ENCODE measurements at places on chromosomes 6 and 20.
A peak's percentile ranks its signal among the peaks of the same experiment; 100 is the strongest.

DNA sequence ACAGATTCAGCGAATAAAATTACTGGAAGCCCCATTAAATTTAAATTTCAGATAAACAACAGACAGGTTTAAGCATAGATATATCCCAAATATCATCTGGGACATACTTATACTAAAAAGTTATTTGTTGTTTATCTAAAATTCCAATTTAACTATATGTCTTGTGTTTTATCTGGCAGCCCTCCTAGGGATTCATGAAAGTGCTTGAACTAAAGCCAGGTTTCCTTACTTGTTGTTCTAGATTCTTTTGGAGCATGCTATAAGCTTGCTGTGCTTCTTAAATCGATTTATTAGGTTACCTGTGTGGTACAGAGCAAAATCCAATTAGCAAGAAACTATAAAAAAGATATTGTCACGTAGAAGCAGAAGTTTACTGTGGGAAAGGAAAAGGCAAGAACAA, 202.5 kb upstream of the GMDS start:
- DNase-seq, result no peak

GRCh38 chr6:131058236-131058635, 4.8 kb downstream of the EPB41L2 start:
- DNase-seq, result no peak

DNA sequence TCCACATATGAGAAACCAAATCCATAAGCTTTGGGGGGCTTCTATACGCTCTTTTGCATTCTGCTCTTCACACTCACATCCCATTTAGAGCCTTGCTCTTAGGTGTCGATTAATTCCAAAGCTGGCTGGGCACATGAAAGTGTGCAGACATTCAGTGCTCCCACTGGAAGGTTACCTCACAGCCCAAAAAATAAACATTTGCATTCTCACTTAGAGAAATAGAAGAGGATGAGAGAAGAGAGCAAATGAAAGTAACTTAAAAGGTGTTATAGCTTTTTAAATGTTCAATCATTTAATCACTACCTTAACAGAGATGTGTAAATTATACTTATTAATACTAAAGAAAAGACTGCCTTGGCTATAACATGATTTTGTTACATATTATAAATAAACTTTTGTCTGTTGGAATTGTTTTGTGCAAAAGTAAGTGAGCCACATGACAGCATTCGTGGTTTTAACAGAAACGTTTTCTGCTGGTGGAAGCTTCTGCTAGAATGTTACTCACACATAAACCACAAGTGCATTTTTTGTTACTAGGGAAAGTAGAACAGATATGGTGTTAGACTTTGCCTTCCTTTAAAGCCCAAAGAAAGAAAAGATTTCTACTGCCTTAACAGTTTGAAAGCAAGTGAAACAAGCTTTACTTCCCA, 116.7 kb downstream of the SIM1 start:
- no peak for DNase-seq

DNA sequence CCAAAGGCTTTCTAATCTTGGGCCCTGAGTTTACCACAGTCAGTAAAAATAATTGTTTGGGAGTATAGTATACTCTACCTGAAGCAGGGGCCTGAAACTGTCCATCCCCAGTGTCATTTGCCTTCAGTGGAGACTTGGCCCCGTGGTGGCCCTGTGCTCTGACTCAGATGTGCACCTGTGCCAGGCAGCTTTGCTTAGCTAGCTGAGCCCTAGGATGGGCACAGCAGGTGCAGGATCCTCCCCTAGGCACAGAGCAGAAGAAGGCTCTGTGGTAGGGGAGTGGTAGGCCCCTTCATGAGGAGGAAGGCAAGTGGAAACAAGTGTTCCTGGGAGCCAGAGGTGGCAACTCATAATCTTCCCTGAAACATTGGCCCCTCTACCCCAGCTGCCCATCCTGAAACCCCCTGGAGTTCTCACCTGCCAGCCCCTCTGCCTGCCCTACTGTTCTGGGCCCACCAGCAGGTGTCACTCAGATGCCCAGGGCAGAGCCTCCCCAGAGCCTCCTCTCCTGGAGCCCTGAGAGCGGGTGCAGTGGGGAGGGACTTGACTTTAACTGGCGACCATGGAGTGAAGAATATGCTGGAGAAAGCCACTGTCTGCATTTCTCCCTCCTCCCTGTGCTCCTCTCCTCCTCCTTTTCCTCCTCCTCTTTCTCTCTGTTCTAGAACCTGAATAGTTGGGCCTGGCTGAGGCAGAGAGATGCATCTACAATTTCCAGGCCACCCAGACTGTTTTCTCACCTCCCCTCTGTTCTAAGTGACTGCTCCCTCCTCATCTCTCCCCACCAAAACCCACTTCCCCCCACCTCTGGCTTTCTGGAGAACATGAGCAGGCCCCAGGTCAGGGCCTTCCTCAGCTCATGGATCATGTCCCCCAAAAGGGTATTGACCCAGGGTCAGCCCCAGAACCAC, 2.9 kb downstream of the CPNE5 start:
- no peak for DNase-seq

GRCh38 chr6:168099201-168100010, 20.4 kb upstream of the FRMD1 start:
- no peak for DNase-seq

GRCh38 chr20:44599715-44600114, 17.3 kb downstream of the PKIG start:
- DNase-seq, result no peak

- DNase-seq, result no peak
Measured at GRCh38 chr6:164109770-164110140, 695.2 kb downstream of the QKI start.

DNA sequence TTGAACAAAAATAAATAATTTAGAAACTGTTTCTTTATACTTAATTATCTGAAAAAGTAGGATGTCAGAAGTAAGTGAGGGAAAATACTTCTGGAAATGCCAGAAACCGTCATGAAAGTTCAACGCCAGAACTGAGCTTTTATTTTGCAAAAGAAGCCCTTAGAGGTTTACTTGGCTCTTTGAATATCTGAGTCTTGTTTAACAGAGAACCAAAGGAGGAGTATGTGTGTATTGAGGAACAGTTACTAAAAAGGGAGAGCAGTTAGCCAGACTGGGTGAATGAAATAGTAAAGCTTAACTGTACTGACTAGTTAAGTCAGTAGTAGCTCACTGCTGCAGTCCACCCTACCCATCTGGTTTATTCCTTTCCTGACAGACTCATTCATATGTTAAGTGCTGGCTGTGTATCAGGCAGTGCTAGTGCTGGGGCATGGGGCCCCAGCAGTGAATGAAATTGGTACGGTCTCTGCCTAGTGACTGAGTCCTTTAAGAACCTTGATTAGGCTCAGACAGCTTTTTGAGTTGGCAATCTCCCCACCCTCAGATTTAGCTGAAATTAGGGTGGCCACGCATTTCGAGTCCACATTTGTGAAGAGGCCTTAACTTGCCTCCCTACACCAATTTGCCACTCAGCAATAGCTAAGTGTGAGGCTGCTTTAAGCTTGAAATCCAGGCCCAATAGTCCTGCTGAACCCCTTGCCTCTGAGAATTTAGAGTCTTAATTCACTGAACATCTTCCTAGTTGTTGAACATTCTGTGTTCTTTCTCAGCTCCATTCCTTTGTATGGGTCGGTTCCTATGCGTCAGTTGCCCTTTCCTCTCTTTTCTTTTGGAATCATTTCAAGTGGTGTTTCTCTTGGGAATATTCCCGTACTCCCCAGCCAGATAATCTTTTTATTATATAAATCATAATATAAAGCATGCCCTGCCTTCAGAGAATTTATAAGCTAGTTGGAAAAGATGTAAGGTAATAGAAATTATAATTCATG, 20.2 kb downstream of the MAP3K4 start:
- no peak for DNase-seq

DNA sequence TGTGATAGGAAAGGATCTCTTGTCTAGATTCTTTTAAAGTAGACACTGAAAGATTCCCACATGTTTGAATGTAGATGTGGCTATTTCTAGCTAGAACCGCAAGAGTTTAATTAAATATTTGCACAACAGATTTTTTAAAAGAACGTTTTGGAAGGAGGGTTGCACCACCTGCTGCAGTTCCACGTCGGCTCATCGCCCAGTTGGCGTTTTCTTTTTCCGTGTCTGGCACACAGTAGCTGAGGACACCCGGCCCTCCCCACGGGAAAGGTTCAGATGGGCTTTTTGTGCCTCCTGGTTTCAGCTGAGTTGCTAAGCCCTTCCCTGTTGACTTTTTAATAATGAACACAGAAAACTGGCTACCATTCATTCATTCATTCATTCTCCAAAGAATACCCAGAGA, 41.8 kb upstream of the DOK5 start:
- DNase-seq, result peak; percentile 80

DNA sequence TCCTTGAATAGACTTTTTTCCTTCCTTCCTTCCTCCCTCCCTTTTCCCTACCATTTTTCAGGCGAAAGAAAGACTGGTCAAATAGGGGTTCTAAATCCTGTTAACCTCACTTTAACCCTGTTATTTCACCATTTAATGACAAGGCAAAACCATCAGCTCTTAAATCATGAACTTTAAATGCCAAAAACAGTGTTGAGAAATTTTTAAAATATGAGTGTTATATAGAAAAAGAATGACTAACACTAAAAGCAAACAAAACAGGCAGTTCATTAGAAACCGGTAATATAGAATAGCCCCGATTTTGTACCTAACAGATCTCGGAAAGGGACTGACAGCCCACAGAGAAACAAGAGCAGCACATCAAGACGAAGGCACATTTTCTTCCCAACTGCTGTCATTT, 57.4 kb upstream of the CEP85L start:
- no peak for DNase-seq

DNA sequence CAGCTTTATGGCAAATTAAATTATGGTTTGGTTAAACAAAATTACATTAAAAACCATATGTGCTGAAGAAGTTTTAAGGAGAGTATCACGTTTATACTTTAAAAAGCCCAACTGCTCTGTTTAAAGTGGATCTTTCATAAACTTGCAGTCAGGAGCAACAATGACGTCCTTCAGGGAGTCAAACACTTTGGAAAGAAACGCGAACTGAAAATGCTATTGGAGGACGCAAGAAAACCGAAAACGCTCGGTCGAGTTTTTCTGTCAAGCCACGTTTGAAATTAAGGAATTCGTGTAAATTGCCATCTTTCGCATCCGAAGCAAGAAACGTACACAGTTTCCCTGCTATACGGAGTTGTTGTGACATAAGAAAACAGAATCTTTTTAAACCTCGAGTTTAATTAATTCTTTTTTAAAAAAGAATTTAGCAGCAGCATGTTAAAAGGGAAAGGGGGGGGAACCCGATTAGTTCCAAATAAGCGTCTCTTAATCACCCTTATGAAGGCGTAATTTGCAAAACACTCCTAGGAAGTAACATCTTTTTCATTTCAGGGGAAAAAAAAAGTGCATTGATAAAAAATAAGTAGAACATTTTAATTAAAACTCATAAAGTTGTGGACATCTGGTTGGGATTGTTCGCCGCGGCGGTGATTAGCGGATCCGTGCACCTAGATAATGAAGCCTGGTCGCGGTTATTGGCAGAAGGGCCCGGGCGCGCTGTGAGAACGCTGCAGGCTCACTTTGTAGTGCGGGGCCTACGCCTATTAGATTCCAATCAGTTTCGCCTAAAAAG, 295.4 kb downstream of the TFAP2C start:
- DNase-seq, result no peak

DNA sequence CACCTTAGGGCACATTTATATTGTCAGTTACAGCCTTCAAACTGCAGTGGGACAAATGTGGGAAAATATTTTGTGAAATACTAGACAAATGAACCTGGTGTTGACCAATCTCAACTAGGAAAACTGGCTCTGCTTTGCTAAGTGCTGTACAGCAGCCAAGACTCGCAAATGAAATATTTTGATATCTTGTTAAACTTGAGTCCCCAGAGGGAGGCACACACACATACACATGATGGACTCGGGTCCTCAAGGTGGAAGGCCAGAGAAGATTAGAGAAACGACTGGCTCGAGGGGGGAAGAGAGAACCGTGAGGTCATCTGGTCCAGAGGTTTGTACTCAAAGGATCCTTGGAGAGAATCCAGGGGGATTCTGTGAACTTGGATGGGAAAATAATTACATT, 67.3 kb upstream of the JAG1 start:
- no peak for DNase-seq

DNA sequence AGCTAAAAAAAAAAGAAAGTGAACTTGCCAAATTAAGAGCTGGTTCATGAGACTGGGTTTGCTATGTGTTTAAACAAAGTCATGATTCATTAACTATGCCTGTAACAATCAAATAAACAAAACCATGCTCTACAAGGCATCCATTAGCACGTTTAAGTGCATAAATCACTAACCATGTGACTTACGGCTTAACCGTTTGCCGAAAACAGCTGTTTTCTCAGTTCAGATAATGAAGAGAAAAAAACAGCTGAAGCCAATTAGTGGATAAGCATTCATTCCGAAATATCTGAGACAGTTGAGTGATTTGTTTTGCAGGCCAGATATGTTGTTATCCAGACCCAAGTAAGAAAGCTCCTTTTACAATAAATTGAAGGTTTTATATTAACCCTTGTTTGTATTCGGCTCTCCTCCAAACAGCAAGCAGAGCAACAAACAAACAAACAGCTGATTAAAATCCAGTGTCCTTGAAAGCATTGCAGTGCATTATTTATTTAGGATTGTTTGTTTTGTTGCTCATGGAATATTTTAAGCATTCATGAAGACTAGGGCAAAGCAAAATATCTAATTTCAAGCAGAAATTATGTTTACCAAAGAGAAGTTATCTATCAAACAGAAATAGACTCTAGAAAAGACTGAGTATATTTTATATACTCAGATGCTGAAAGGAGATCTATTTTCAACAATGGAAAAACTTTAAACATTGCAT, 343.5 kb downstream of the RFPL4B start:
- DNase-seq, result no peak

DNA sequence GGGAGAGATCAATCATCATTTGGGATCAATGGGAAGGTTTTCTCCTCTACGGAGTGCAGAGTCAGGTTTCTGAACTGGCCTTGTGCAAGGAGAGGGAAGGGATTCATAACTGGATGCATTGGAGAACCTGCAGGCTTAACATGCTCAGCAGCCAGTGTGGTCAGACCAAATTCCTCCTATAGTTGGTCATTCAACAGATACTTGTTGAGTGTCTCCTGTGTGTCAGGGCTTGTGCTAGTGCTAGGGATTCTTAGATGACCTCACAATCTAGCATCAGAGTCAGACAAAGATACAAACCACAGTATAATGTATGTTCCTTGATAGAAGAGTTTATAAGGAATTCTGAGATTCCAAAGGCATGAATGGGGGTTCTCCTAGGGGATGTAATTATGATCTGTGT, 23.9 kb downstream of the RALY start:
- no peak for DNase-seq

DNA sequence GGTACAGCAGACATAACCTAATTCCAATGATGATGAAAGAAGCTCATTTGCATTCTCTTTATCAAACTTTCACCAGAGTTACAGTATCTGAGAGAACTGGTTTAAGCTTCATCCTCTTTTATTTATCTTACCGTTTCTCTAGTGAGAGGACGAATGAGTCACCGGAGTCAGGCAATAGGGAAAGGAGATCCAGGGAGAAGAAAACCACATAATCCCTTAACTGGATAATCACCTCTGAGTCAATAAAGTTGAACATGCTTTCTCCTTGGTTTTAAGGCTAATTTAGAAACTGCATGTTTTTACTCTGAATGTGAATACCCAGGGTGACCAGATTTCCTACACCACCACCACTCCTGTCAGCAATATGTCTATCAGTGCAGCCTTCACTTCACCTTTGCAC, 313.7 kb upstream of the TBX18 start:
- DNase-seq, result no peak

- no peak for DNase-seq
Measured at GRCh38 chr20:4227085-4227821, 211.9 kb upstream of the RNF24 start.

- no peak for DNase-seq
Measured at GRCh38 chr20:59837623-59838394, 95.6 kb downstream of the SYCP2 start.

- DNase-seq, result no peak
Measured at GRCh38 chr6:163635731-163636364, 221.3 kb downstream of the QKI start.

Measured in NCI-H446 (cell line).